CD8-positive, alpha-beta T cell (primary cell): ENCODE measurements at places on chromosomes 1 and 21.

GRCh38 chr1:96388421-96389310 is 332.9 kb upstream of the PTBP2 start:
- no peak for DNase-seq

GRCh38 chr21:33300701-33301631 is 23.8 kb upstream of the IFNAR1 start:
- DNase-seq, result no peak

DNA sequence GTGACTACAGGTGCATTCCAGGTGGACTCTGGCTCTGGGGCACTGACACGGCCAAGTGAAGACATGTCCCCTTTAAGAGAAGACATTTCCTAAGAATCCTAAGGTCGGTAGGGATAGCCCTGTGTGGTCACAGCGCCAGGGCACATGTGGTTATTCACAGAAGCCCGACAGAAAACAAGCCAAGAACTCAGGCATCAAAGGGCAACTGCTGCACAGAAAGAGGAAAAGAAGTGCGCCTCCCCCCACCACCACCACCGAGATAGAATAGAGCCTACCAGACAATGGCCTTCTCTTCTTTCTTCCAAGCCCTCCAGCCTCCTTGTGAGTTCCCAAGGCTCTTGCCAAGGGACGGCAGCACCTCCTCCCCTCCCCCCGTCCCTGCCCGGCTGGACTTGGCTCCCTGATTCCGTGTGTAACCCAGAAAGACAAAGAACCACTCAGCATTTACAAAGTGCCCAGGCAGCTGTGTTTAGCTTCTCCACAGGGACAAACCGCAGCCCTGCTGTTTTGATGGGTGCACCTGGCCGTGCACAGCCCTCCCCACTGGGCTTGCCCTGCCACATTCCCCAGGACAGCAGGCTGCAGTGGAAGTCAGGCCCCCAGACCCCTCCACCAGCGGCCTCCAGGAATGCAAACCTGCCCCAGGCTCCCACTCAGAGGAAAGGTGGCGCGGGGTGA is 30.2 kb downstream of the TMPRSS2 start:
- no peak for DNase-seq

DNA sequence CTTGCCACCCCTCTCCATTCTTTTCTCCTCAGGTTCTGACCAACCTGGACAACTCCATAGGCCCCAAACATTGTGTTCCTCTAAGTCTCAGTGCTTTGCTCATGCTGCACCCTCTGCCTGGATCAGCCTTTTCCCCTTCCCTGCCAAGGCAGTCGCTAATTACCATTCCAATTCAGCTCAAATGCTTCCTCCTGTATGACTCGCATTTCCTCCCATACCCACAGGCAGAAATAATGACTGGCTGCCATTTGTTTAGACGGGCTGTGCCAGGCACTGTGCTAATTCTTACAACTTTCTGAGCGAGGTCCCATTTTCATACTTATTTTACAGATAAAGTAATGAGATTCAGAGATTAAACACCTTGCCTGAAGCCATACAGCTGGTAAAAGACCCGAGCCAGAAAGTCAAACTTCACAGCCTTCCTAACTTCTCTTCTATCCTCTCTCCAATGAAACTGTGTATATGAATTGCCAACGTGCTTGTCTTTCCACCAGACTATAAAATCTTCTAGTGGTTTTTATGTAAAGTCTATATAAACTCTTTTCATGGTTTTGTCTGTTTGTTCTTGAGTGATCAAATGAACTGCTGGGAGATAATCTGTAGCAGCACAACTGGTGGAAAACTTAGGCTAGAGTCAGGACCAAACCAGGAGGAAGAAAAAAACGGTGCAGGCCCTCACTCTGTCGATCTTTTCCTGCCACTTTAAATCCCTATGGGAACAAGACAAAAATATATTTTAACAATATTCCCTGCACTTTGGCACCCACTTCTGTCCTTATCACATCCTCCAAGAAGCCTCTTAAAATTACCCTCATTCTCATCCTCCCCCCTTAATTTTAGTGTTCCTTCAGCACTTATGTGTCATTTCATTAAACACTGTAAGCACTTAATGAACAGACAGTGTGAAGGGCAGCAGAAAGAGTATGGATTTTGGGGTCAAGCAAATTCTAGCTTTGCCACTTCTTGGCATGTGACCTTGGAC is 33.7 kb downstream of the RAB3B start:
- DNase-seq, result no peak
